ENCODE measurements at places on chromosomes 16 and 17. TPM values are rescaled to one million over a fixed set of nuclear protein-coding genes. Genes with fewer than 3 reads are reported as not detected.

The CX3CL1 gene
- 0.18 TPM for total RNA-seq

The KRTAP17-1 gene
- not detected for total RNA-seq

The SENP3 gene
- 101 TPM for total RNA-seq

The PPP1R1B gene
- total RNA-seq, result not detected

The ATAD5 gene
- total RNA-seq, result 7.7 TPM

The PARD6A gene
- total RNA-seq, result not detected

The CMTM4 gene
- 8.9 TPM for total RNA-seq

The WFDC1 gene
- total RNA-seq, result 143 TPM

The PLXDC1 gene
- not detected for total RNA-seq

The TP53TG3C gene
- total RNA-seq, result not detected

The TPSG1 gene
- total RNA-seq, result not detected

The IRF8 gene
- total RNA-seq, result 0.56 TPM

The ASPA gene
- total RNA-seq, result not detected

The HAP1 gene
- not detected for total RNA-seq

The C17orf67 gene
- total RNA-seq, result not detected

The FOXN1 gene
- total RNA-seq, result not detected

The PROCA1 gene
- total RNA-seq, result 0.53 TPM

- DNase-seq, result no peak
Observed at GRCh38 chr17:16415031-16415924, at the start of gene TRPV2. Gene TRPV2 (plus strand): TSS chr17:16415571. CDS start chr17:16417669, 2,098 bp downstream.

GRCh38 chr16:3097266-3097665, 1.8 kb downstream of the ZSCAN10 start:
- no peak for DNase-seq

DNA sequence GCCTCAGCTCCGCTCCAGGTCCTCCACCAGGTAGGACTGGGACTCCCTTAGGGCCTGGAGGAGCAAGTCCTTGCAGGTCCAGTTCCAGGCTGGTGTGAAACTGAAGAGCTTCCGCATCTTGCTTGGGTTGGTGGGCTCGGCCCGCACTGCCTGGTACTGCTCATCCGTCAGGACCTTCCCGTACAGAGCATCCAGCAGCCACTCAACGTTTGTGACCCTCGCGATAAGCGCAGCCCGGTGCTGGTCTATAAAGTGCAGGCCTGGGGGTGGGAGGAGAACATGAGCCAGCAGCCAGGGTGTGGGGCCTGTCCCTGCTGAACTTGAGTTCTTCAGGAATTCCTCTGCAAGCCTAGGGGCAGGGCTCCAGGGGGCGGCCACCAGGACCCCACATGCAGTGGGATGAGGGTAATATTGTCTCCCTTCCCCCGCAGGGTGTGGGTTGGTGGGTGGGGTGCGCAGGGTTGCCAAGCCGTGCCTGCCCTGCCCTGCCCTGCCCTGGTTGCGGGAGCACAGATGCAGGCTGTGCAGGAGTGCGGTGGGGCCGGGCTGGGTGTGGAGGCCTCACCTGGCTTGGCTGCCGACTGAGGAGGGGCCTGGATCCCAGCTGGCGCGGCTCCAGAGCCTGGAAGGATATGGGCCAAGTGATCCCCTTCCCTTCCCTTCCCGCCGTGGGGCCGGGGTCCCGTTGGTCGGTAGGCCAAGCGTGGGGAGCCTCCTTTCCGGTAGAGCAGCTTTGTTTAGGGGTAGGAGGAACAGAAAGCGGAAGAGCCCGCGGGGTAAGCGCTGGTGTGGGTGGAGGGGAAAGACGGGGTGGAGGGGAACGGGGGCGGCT, 762 bp downstream of the PYCARD start:
- DNase-seq, result no peak

GRCh38 chr17:61532826-61533225, 58.2 kb downstream of the NACA2 start:
- DNase-seq, result no peak

- DNase-seq, result no peak
Observed at GRCh38 chr17:75688209-75688825, 21.2 kb downstream of the SAP30BP start.

- DNase-seq, result peak; percentile 46
Observed at GRCh38 chr17:681738-682529, 32.7 kb downstream of the VPS53 start.

DNA sequence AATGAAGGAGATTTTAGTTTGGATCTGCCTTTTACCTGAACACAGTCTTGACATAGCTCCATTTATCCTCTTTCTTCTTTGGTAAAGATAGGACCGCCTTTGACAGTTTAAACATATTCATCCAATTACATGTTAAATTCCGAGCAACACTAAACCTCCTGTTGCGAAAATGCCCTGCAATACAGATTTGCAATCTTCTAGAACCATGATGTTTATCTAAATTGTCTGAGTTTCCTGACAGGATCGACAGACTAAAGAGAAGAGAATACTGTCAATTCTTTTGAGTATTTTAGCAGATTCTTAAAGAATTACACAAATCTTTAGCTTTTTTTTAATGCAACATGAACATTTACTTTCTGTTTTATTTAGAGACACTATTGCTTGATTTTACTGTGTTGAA, 1145.5 kb downstream of the CDH11 start:
- no peak for DNase-seq

GRCh38 chr17:46064460-46064859, 65.4 kb downstream of the STH start:
- no peak for DNase-seq

GRCh38 chr16:75053791-75054555, 55.1 kb downstream of the ZNRF1 start:
- DNase-seq, result peak; percentile 53

DNA sequence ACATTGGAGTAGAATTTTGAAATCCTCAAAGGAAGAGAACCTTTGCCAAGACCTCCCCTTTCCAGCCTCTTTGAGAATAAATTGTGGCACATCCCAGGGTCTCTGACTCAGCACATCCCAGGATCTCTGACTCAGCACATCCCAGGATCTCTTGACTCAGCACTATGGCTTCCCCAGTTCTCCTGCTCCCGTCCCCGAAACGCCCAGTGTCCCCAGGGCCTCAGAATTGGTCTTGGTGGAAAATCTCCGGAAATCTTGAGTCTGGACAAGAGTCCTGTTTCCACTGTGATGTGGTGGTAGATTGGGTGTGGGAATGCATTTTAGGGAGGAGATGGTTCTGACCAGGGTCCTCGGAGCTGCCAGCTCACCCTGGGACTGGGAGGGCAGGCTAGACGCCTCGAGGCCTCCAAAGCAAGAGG, 19.2 kb downstream of the PLXDC1 start:
- no peak for DNase-seq

- no peak for DNase-seq
Observed at GRCh38 chr17:81132197-81132540, 33.1 kb upstream of the PVALEF start.

DNA sequence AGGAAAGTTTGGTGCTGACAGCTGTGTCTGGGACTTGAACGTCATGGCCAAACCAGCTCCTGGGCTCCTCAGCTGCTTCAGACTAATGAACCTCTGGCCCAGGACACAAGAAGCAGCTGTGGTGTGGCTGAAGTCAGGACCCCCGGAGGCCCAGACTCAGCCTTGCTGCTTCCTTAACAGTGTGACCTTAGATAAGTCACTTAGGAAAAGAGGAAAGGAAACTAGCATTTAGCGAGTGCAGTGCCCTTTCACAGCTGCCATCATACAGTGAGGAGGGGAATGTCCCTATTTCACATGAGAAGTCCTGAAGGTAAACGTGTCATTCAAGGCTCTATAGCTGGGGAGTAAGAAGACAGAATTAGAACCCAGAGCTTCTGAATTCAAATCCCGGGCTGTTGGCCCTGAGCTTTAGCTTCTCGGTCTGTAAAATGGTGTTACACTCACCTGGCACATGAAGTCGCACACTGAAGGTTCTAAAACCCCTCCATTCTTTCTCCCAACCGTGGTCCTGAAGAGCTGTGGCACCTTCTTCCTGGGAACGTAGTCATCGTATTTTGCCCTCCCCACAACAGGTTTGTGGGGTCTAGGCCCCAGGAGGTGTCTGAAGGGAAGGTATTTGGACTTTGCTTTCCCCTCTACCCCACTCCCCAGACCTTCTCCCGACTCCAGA, 910 bp upstream of the RAMP2 start:
- DNase-seq, result no peak

DNA sequence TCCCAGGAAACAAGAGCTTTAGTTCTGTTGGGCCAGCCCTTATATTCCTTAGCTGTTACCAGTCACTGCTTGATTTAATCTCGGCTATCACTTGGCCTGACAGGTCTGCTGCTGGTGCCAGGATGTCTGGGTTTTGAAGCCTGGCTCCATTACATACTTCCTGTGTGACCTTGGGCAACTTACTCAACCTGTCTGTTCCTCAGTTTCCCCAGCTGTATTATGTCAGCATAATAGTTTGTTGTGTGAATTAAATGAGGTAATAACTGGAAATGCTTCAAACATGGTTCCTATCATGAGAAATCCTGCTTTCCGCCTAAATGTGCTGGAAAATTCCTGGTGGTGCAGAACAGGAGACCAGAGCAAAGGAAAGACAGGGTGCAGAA, 50.6 kb upstream of the STH start:
- no peak for DNase-seq

GRCh38 chr16:51025588-51026290, 125.3 kb downstream of the SALL1 start:
- DNase-seq, result no peak

GRCh38 chr16:58329135-58329534, 34.3 kb upstream of the PRSS54 start:
- no peak for DNase-seq

- peak; percentile 81 for DNase-seq
Observed at GRCh38 chr16:81647527-81647926, 131.6 kb upstream of the PLCG2 start.

DNA sequence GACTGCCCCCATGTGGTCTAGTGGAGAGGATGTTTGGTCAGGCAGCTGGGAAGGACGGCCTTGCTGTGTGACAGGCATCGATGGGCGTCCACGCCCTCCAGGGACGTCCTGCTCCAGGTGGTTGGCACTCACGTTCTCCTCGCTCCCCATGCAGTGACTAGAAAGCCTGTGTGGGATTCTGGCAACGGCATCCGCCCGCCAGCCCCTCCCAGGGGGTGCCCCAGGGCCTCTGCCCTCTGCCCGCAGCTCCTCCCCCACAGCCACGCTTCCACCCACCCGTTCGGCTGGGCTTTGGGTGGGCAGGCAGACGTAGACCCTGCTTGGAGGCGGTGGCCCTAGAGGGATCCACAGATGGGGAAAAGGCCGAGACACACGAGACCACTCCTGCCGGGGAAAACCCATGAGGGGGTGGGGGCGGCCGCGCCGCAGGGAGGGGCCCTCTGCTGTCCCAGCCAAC, 4.7 kb upstream of the IL17C start:
- DNase-seq, result no peak

DNA sequence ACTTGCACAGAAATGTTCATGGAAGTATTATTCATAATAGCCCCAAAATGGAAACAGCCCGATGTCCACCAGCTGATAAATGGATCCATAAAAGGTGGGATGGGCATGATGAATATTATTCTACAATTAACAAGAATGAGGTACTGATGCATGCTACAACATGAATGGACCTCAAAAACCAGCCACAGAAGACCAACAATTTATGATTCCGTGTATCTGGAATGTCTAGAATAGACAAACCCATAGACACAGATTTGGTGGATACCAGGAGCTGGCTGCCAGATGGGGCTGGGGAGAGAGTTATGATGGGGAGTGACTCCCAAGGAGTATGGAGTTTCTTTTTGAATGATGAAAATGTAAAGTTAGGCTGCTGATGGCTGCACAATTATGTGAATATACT, 10.8 kb upstream of the NAGLU start:
- no peak for DNase-seq

DNA sequence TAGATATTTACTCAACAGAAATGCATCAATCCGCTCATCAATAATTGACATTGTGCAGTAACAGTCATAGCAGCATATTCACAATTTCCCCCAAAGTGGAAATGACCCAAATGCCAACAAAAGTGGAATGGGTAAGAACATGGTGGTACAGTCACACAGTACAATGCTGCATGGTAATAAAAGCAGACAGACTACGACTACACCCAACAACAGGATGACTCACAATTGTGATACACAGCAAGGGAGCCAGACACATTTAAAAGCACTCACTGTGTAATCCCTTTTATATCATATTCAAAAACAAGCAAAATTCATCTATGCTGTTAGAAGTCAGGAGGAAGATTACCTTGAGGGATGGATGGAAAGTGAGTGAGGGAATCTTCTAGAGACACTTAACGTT, 76.5 kb upstream of the NUDT7 start:
- DNase-seq, result no peak

GRCh38 chr16:52547004-52547833, at the start of gene TOX3:
Gene TOX3 (minus strand): TSS chr16:52547143. CDS start chr16:52546723, 420 bp downstream.
- DNase-seq, result no peak

DNA sequence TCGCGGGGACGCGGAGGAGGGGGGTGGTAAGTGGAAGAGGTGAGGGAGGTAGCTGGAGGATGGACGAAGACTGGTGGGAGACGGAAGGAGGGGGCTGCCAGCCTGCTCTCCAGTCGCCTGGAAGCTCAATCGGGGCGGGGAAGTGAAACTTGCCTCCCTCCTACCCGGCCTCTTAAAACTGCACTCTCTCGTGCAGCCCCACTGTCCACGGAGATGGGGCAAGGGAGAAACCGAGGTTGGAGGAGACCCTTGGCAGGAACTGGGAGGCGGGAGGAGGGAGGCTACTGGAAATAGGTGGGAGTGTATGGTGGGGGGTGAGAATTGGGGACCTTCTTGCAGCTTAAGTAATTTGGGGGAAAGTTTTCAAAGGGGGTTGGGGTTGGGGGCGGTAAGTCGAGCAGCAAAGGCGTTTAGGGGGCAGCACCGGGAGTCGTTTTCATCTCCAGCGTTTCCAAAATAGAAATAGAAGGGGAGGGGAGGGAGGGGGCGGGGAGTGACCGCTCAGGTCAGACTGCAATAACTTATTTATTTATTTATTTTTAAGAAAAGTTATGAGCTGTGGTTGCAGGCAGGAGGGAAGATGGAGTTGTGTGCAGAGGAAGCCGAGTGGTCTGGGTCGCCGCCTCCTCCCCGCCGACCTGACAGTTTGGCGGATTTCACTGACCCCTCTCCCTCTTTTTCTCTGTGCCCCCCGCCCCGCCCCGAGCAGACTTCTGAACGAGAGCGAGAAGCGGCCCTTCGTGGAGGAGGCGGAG, 1.4 kb downstream of the SOX9 start:
- DNase-seq, result no peak

DNA sequence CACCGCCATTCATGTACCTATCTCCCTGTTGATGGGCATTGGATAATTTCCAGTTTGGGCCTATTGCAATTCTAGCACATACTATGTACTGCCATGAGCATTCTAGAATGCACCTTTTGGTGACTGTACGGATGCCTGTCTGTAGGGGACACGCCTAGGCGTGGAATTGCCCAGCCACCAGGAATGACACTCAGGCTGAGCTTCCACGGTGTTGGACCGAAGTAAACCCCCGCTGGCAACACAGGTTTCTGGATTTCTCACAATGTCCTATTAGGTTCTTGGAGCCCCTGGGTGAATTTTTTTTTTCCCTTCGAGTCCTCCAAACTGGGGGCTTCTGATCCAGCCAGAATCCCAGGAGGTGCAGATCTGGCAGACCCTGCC, 146.6 kb downstream of the IRF8 start:
- DNase-seq, result no peak

Measured in SJSA1 (cell line).